ENCODE measurements at places on chromosomes 2 and 18.

GRCh38 chr18:32267463-32267862, 77.6 kb downstream of the MEP1B start:
- DNase-seq, result no peak

DNA sequence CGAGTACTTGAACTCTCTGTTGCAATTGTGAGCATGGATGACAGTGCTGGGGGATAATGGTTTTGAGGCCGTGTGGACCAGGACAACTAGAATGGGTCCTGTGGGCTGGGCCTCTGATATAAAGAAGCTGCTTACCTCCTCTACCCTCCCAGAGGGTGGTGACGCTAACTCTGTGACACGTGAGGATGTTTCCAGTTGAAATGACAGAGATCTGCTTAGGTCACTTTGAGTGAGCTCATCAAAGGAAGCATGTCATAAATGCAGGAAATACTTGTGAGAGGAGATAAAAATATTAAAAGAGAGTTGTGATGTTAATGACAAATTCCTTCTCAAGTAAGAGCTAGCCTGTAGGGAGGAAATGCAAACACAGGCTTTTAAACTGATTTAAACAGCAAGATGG, 16.4 kb downstream of the RMC1 start:
- DNase-seq, result no peak

DNA sequence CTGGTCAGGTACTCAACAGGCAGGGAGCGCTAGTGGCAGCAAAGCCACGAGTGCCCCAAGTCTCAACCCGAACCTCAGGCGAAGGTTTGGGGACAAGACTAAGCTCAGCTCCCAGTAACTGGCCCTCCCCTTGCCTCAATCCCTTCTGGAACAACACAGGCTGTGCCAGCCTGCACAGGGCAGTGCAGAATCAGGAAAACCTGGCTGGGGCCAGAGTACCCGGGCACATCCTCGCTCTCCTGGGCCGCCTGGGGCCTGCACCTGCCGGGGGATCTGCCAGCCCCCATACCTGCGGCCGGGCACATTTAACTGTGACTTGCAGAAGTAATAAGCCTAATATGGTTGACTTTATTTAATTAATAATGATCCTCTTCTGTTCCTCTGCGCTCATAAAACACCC, 60.6 kb downstream of the GBX2 start:
- no peak for DNase-seq

GRCh38 chr2:157572725-157573124, 55.9 kb downstream of the ACVR1C start:
- no peak for DNase-seq

GRCh38 chr2:47174733-47175361, 19.7 kb upstream of the STPG4 start:
- DNase-seq, result peak; percentile 10

DNA sequence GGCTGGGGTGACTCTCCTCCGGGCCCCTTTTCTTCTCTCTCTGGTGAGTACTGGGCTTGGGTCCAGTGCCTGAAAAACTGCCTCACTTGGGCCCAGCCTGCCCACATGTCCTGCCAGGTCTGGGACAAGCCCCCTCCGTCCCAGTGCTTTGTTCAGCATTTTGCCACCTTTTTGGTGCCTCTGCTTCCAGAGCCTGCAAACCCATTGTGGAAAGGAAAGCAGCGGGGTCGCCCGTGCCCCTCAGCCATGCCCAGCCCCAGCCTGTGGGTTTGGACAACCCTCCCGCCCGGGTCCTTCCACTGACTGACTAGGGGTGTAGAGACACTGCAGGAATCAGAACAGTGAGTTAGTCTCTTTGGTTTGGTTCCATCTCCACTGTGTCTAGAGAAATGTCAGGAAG, 140.7 kb upstream of the ALKAL2 start:
- DNase-seq, result no peak

DNA sequence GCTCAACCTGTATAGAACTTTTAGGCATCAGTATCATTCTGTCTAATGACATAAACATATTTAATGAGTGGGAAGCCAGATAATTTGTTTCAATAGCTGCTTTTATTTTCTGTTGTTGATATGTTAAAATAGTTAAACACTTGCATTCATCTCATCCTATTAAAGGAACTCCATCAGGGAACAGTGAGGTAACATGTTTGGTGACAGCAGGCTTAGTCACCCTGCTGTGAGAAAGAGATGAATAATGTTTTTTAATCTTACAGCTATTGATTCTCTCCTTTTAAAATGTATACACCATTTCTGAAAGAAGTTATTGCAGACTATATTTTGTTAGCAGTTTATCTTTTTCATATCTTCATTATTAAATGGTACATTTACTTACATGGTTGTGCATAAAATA, 123.3 kb upstream of the CWC22 start:
- DNase-seq, result no peak

DNA sequence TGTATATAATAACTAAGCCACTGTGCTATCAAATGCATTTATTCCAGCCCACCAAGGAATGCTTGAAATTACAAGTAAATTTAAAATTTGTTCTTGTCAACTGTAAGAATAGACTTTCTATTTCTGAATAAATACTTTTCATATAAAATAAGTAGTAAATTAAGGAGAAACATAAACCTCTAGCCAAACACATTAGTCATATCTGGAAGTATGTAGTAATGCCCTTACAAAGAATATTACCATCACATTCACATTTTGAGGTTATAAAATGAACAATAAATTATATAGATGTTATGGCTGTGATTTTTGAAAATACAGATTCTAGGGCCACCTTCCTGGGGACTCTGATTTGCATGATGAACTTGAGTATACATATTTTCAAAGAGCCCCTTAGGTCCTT, 54.7 kb downstream of the SERPINB7 start:
- no peak for DNase-seq

GRCh38 chr18:67301592-67301991, 214.9 kb downstream of the DSEL start:
- DNase-seq, result no peak

GRCh38 chr2:241535871-241536655, 22.5 kb upstream of the BOK start:
- no peak for DNase-seq

DNA sequence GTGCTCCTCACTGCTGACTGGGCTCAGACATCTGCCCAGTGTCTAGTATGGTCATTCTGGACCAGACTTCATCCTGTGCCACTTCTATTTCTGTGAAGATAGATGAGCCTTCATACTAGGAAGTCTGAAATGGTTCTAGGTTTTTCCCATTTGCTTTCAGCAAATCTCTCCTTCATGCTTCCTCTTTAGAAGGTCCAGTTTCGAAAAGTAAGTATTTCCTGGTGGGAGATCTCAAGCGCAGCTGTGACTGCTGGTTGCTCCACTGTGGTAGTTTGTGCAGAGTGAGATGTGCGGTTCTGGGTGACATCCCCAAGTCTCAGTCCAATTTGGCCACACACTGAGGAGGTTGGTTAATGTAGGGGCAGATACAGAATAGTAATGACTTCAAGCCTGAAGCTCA, 14.4 kb downstream of the IL36B start:
- no peak for DNase-seq

GRCh38 chr2:50714089-50714488, 317.8 kb downstream of the NRXN1 start:
- DNase-seq, result no peak

Data from stimulated activated naive B cell treated with anti-CD40 and anti-IgM and Interleukin-4, amounts not matched to agents 10 μg/mL and 1 μg/mL and 100 μg/mL, for 72 hours (primary cell).